ENCODE measurements at places on chromosomes 4 and X. TPM values are rescaled to one million over a fixed set of nuclear protein-coding genes. Genes with fewer than 3 reads are reported as not detected.

MTNR1A gene
- not detected for total RNA-seq

DNA sequence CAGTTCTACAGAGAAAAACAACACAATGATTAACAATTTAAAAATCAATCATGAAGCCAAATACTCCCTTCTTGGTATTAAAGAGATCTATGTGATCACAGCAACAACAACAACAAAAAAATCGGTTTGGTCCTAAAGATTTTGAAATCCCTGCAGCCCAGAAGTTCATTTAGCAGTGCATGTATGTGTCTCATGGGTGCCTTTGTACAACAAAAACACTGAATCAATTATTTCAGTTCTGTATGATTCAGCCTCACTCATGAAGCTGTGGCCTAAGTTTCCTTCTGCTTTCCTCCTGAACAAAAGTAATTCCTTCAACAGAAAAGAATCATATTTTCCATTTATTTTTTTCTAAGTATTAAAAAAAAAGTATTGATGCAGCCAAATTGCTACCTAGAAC is 393.4 kb upstream of the NDST3 start:
- no peak for DNase-seq

GRCh38 chr4:75030649-75031235 is 97.8 kb downstream of the PARM1 start:
- no peak for DNase-seq

DNA sequence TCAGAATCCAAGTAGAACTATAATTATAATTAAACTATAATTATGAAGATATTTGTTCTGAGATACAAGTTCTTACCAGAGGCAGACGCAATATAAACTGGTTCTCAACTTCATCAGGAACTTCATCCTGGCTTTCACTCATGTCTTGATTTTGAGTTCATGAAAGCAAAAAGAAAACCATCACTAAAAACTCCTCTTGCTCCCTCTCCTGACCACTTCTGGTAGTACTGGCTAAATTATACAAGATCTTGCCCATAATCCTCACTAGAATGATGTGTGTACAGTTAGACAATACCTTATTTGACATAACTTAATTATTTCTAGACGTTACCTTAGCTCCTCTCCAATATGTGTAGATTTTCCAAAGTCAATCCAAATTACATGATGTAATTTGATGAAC is 3.7 kb downstream of the TAF7L start:
- no peak for DNase-seq

SPP1 gene
- total RNA-seq = not detected

HELT gene
- total RNA-seq = not detected

BEX5 gene
- total RNA-seq = 3.0 TPM

- no peak for DNase-seq
These were observed 127.0 kb upstream of the FUNDC1 start for GRCh38 chrX:44669626-44670025.
